ENCODE measurements at places on chromosomes 11 and 22.
A peak's percentile ranks its signal among the peaks of the same experiment; 100 is the strongest.

DNA sequence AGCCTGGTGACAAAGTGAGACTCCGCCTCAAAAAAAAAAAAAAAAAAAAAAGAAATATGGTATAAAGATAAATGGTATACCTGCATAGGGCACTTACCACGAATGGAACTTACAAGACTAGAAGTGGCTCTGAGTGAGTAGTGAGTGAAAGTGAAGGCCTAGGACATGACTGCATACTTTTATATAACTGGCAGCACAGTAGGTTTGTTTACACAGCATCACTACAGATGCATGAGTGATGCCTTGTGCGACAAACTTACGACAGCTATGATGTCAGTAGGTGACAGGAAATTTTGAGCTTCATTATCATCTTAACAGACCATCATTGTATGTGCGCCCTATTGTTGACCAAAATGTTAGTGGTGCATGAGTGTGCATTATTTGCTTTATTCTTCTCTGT lies 17.7 kb downstream of the XRCC6 start:
- no peak for DNase-seq

DNA sequence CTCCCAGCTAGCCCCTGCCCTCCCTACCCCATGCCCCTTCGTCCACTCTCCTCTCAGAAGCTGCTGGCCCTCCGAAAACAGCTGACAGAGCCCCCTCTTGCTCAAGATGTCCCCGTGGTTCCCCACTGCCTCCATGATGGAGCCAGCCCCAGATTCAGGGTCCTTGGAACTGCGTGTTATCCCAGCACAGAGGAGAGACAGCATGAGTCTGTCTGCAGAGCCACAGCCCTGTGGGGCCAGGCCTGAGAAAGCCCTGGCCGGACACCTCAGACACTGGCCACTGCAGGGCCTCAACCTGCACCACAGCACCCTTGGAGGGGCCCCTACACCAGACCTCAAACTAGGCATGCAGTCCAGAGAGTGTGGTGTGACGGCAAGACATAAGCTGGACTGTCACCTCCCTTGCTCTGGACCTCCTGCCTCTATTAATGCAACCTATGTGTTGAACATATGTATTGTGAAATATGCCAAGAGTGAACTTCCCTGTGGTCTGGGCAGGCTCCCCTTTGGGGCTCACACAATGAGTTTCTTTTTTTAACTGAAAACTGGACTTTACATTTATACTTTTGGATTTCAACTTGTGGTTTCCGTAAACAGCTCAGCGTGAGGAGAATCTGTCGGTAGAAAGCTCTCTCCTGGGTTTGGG lies 9.6 kb downstream of the PNPLA5 start:
- no peak for DNase-seq

- no peak for DNase-seq
These were observed 6.2 kb upstream of the LDLRAD3 start for GRCh38 chr11:35937700-35938099.

- no peak for DNase-seq
These were observed 162.8 kb downstream of the ARHGAP42 start for GRCh38 chr11:100849901-100850235.

- DNase-seq = no peak
These were observed 110.3 kb downstream of the ARHGAP20 start for GRCh38 chr11:110601936-110602335.

DNA sequence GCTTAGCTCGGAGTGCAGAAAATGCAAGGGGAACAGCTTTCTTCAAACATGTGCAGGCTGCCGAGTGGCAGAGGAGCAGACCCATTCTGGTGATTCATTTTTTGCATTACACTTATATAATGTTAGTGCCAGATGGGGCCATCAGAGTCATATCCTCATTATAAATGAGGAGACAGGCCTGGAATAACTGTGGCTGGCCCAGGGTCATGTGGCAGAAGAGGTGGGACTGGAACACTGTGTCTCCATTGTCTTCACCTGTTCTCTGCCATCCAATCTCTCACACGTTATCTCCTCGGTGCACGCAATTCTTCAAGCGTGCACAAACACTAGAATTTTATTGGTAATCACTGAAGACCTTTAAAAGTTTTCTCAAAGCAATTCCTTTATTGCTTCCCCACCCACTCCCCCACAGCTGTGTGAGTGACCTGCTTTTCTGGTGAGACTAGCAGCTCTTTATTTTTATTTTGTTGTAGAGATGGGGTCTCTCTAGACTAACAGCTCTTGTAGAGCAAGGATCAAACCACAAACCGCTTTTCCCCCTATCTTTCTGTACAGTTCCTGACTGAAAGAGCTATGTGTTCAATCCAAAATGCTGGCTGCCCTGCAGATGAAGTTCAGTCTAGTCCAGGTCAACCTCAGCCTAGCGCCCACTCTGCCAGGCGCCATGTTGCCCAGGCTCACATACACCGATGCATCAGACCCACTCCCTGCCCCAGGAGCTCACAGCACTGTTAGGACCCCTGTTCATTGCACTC lies 75.3 kb downstream of the ST3GAL4 start:
- no peak for DNase-seq

DNA sequence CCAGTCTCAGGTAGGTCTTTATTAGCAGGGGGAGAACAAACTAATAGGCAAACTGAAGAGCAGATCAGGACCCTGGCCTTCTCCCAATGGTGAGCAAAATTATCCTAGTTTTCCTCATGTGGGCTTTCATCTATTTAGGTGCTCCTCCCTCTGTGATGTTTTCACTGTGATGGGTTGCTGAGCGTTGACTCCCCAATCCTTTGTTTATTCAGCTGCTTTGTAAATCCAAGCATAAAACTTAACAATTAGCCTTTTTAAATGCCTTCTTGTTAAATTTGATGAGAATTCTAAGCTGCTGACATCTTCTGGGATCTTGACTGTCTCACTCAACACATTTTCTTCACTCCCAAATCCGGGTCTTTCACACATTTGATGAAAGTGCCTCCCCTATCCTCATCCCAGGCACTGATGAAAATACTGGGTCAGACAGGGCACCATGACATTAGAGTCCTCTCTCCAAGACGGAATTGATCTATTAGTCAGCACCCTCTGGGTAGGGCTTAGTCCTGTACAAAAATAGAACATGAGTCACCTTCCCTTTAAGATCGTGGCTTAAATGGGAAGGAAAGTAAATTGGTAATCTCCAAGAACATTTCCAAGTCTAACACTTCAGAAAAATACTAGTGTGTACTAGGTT lies 199.3 kb upstream of the ISX start:
- DNase-seq = no peak

- peak; percentile 20 for DNase-seq
These were observed 27.5 kb upstream of the CRYBB3 start for GRCh38 chr22:25172153-25172552.

GRCh38 chr22:41907436-41908401 lies 7.2 kb downstream of the SHISA8 start:
- DNase-seq = no peak

DNA sequence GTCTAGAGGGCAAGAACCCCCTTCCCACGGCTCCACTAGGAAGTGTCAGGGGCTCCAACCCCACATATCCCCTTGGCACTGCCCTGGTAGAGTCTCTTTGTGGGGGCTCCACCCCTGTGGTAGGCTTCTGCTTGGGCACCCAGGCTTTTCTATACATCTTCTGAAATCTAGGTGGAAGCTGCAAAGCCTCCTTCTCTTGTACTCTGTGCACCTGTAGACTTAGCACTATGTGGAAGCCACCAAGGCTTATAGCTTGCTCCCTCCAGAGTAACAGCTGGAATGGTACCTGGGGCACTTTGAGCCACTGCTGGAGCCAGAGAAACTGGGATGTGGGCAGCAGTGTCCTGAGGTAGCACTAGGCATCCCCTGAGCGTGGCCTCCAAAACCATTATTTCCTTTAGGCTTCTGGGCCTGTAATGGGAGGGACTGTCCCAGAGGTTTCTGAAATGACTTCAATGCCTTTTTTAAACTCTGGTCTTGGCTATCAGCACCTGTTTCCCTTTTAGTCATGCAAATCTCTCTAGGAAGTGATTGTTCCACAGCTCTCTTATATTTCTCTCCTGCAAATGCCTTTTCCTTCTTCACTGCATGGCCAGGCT lies 68.4 kb downstream of the TRAF6 start:
- no peak for DNase-seq

DNA sequence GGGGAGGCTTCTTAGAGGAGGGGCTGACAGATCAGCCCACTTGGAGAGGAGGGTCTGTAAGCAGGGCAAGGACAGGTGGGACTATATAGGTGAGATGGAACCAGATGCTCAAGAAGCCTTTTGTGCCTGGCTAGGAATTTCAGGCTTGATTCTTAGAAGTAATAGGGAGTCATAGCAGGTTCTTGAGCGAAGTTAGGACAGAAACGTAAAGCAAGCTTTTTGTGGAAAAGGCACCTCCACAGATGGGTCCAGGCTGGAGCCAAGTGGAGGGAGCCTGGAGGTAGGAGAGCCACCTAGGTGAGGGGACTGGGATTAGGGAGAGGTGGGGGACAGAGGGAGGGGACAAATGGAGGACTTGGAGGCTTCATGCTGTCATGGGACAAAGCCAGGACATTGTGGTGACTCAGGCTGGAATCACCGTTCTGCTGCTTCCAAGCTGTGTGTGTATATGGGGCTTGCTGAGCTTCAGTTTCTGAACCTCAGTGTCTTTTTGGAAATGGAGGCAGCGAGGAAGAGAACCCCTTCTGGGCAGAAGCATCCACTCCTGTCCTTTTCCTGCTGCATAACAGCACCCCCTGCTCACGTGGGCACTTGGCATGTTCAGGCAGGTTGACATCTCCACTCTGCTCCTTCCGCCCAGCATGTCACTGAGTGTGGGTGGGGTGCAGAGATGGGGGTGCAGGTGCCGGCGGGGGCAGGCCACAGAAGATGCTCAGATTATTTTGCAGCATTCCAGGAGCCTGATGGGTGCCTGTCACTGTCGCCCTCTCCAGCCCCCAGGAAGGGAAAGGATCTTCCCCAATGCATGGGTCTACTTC lies 58.0 kb downstream of the MCM5 start:
- no peak for DNase-seq

GRCh38 chr11:17695454-17696441 lies 23.6 kb upstream of the MYOD1 start:
- no peak for DNase-seq

DNA sequence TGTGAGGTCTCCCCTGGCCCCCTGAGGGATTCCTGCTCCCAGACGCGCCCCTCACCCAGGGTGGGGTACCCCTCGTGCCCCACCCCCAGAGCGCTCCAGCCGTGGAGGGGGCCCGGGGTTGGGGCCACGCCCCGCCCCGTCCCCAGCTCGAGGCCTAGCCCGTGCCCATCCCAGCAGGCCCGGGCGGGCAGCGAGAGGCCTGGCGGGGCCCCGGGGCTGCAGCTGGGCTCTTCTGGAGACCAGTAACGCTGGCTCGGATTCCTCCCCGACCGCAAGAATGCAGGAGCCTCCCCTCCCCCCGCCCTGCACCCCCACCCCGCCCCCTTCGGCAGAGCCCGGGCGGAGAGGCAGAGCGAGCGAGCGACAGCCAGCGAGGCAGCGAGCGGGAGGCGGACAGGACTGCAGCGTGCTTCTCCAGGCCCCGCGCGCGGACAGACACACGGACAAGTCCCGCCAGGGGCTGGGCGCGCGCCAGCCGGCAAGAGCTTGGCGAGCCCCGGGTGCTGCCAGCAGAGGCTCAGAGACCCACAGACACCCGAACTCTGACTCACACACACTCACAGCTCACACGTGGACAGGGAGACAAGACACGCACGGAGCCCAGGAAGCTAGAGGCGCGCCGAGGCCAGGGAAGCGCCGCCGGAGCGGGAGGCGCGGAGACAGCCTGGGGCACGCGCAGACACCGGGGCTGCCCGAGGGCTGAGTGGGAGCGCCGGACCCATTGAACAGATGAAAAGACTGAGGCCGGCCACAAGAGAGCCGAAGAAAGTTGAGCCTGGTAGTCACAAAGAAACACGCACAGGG lies 15.2 kb downstream of the BCL9L start:
- no peak for DNase-seq

DNA sequence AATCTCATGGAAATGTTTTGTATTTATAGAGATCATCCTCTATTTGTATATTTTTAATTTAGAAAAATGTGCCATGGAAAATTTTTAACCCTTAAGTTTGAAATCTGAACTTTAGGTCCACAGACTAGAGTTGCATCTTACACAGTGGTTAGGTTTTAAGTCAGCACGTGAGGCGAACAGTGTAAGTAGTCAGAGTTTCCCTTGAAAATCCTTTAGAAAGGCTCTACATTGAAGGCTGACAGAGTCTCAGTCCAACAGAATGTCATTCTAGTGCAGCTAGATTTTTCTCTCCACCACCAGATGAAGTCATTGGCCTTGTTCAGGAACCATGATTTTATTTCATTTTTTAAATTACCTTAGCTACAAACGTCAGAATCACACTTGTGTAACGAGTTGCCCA lies 18.7 kb downstream of the HMGXB4 start:
- DNase-seq = no peak

- no peak for DNase-seq
These were observed 128.2 kb downstream of the SGSM3 start for GRCh38 chr22:40498420-40499208.

GRCh38 chr11:6269994-6270393 lies 10.4 kb downstream of the CCKBR start:
- DNase-seq = no peak

GRCh38 chr11:45440111-45440510 lies 154.0 kb upstream of the SYT13 start:
- DNase-seq = no peak

DNA sequence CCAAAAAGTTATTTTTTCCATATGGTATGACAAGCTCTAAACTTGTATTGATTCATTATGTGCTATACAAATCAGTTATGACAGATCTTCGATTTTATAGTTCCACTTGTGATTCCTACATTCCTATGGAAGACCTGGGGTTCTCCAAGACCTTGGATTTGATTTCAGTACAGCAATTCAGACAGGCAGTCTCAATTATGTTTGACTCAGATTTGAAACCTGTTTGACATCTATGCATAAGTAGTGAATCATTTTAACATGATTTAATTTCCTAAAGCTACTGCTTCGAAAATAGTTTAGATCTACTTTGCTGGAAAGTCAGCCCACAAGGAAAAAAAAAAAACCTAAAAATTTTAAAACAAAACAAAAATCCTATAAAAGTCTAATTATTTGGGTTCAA lies 820.4 kb downstream of the LUZP2 start:
- DNase-seq = no peak

GRCh38 chr22:34055525-34056200 lies 135.4 kb upstream of the LARGE1 start:
- no peak for DNase-seq

GRCh38 chr22:41481131-41481830 lies 12.4 kb downstream of the ACO2 start:
- no peak for DNase-seq

DNA sequence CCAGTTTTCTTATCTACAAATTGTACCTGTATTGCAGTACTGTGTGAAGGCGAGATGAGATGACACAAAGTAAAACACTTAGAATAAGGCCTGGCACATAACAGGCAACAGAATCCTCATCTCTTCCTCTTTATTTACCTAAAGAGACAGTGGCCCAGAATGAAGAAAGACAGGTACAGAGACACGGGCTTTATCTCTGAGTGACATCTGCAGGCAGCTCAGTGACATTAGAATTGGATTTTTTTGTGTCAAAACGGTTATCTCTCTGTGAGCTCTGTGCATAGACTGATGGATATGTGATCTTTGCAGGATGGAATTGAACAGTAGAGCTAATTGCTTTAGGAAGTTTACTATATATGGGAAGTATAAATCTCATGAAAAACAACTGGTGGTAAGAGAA lies 36.2 kb upstream of the TRPC6 start:
- DNase-seq = no peak
